ENCODE measurements at places on chromosomes 2 and 18. TPM values are rescaled to one million over a fixed set of nuclear protein-coding genes. Genes with fewer than 3 reads are reported as not detected.

- DNase-seq, result no peak
These were observed 60.8 kb downstream of the MTHFD2 start for GRCh38 chr2:74259191-74259590.

COLEC12 gene
- polyA plus RNA-seq, result 77.8 TPM

- DNase-seq, result no peak
These were observed 9.6 kb upstream of the DPYSL5 start for GRCh38 chr2:26838121-26838906.

- DNase-seq, result no peak
These were observed 11.7 kb downstream of the PSTPIP2 start for GRCh38 chr18:46060359-46060841.

- DNase-seq, result no peak
These were observed 21.0 kb downstream of the SNORC start for GRCh38 chr2:232890896-232891601.

Data from muscle of arm (tissue), 14 donors.